Sciatic nerve (tissue), 2 donors: ENCODE measurements at places on chromosomes 3 and 15.

- peak; percentile 74 for DNase-seq
These were observed 8.8 kb upstream of the B3GNT5 start for GRCh38 chr3:183244219-183244618.

GRCh38 chr15:80659375-80659774 lies 35.7 kb upstream of the ABHD17C start:
- DNase-seq = no peak

DNA sequence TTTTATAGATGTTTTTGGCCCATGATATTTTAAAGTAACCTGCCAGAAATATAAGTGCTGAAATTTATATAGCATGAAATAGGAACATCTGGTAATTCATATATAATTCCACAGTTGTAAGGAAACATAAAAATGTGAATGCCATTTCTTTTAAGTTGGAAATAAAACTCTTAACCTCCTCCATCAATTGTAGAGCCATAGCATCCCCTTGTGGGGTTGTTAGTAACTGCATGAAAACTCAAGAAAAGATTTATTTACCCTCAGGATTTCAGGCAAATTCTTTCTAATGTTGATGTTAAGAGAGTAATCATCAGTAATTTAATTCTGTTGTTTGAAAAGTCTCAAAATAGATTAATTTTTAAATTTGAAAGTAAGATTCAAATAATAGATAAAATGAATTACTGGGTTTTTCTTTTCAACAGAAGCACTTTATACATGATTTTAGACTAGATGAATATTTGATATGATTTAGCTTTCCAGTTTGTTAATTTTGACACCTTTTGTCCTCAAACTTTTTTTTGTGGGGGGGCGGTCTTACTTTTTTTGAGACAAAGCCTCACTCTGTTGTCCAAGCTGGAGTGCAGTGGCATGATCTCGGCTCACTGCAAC lies 74.7 kb downstream of the RASA2 start:
- no peak for DNase-seq

- DNase-seq = no peak
These were observed 3.7 kb downstream of the ATP2B2 start for GRCh38 chr3:10501664-10502052.

DNA sequence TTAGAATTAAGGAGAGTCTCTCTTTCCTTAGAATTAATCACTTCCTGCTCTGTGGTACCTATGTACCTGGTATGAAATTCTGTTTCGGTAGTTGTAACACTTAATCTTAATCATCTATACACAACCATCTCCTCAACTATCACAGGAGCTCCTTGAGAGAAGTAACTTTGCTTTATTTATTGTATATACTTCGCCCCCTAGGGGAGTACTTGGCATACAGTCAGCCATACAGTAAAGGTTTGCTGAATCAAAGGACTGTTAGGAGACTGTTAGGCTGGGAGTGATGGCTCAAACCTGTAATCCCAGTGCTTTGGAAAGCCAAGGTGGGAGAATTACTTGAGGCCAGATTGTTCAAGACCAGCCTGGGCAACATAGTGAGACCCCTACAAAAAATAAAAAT lies 44.7 kb downstream of the RORA start:
- DNase-seq = no peak

GRCh38 chr3:48065035-48065434 lies 48.8 kb upstream of the MAP4 start:
- no peak for DNase-seq

- no peak for DNase-seq
These were observed 476 bp downstream of the IP6K2 start for GRCh38 chr3:48716508-48716981.

- no peak for DNase-seq
These were observed 12.8 kb downstream of the IQGAP1 start for GRCh38 chr15:90400759-90401314.

GRCh38 chr3:160754371-160754854 lies 1.6 kb upstream of the PPM1L start:
- peak; percentile 66 for DNase-seq

DNA sequence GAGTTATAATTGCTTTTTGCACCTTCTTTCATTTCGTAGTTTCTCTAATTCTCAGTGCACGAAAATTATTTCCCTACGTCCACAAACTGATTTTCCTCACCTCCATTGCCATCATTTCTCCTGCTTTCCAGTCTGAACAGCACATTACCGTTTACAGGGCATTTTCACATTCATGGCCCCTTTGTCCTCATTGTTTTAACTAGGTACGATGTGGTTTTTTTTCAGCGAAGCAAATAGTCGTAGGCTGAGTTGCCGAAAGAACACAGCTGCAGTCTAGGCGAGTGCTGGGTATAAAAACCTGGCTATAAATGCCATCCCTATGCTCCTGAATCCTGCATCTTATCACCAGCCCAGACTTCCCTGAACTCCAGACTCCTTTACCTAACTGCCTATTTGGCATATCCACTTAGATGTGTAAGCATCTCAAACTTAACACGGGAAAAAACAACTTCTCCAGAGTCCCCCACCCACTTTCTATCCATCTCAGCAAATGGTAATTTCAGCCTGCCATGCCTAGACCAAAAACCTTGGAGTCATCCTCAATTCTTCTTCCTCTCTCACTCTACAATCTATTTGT lies 691 bp upstream of the FSIP1 start:
- no peak for DNase-seq

DNA sequence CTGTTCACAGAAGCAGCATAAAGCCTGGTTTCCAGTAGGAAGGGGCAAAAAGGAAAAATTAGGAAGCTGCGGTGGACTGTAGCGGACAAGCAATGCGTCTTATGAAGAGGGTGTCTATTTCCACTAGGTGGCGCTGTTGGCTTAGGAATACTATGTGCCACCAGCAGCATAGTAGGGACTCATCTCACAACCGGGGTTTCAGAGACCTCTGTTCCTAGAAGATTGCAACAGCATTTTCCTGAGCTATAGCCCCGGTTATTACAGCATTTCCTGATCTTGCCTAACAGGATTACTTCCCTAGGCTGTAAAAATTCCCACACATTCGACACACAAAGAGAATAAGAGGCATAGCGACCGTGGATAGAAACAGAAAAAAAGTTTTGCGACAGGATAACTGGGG lies 683.0 kb downstream of the TBL1XR1 start:
- no peak for DNase-seq

- no peak for DNase-seq
These were observed 4.6 kb upstream of the P2RY14 start for GRCh38 chr3:151282921-151283320.
